Stimulated activated CD4-positive, alpha-beta T cell treated with anti-CD3 and anti-CD28 coated beads, Interleukin-12 subunit alpha, Interleukin-12 subunit beta, amount 100 ng/mL, for 24 hours (primary cell): ENCODE measurements at places on chromosomes 5 and 9.

DNA sequence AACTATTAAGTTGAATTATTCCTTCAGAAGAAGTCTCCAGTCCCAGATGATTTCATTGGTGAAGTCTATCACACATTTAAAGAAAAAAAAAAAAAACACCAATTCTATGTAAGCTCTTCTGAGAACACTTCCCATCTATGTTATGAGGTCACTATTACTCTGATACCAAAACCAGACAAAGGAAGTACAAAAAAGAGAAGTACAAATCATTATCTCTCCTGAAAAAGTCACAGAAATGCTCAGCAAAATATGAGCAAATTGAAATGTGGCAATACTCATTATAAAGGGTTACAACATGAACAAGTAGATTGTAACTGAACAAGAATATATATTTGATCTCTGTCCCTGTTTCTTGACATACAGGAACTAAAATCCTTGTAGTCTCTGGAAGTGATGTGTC is 280.4 kb downstream of the TLE1 start:
- DNase-seq, result no peak

- DNase-seq, result no peak
Measured at GRCh38 chr9:78443946-78444345, 147.0 kb downstream of the PSAT1 start.

DNA sequence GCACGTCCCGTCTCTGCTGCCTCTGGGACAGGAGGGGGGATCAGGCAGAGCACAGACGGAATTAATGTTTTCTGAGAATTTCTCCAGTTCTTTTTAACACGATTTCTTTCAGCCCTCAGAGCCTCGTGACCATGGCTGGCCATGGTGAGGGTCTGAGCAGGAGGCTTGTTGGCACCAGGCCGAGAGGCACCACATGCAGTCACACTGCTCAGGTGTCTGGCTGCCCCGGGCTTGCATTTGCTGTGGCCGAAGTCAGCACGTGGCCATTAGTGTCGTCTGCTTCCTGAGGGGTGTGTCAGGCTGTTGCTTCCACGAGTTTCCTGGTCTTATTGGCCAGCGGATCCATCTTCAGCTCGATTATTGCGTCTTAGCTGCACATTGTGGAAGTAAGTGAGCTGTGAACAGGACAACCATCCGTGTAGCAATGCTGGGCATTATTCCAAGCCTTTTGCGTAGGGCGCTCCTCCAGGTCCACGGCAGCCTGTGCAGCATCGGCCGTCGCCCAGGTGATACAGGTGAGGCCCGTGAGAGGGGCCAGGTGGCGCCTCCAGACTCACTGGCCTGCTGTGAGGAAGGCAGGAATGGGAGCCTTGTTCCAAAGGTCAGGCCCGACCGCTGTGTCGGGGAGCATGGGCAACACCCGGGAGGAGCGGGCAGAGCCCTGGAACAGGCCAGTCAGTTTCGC is 114.2 kb upstream of the CACNA1B start:
- no peak for DNase-seq

DNA sequence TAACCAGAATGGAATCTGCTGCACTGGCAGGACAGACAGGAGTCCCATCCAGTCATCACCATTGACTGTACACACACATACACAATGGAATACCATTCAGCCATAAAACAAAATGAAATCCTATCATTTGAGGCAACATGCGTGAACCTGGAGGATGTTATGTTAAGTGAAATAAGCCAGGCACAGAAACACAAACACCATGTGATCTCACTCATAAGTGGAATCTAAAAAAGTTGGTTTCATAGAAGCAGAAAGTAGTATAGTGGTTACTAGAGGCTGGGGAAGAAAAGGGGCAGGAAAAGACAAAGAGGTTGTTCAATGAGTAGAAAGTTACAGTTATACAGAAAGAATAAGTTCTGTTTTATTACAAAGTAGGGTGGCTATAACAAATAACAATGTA is 884.0 kb upstream of the ACO1 start:
- no peak for DNase-seq

DNA sequence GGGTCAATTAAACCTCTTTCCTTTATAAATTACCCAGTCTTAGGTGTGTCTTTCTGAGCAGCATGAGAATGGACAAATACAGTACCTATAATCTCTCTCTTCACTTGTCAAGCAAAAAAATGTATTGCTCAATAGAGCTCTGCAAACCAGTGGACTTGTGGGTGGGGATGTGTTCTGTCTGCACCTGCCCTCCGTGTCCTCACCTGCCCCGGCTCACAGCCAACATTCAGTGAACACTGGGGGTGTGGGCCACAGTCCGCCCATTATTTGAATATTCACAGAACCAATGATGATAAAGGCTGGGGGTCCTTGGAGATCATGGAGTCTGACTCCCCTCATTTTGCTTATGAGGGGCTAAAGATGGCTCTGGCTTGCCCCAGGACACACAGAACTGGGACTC is 36.9 kb upstream of the MED27 start:
- no peak for DNase-seq

GRCh38 chr5:95068289-95068910 is 216.5 kb downstream of the MCTP1 start:
- no peak for DNase-seq

GRCh38 chr9:108254236-108254635 is 601.5 kb downstream of the ACTL7B start:
- DNase-seq, result no peak

DNA sequence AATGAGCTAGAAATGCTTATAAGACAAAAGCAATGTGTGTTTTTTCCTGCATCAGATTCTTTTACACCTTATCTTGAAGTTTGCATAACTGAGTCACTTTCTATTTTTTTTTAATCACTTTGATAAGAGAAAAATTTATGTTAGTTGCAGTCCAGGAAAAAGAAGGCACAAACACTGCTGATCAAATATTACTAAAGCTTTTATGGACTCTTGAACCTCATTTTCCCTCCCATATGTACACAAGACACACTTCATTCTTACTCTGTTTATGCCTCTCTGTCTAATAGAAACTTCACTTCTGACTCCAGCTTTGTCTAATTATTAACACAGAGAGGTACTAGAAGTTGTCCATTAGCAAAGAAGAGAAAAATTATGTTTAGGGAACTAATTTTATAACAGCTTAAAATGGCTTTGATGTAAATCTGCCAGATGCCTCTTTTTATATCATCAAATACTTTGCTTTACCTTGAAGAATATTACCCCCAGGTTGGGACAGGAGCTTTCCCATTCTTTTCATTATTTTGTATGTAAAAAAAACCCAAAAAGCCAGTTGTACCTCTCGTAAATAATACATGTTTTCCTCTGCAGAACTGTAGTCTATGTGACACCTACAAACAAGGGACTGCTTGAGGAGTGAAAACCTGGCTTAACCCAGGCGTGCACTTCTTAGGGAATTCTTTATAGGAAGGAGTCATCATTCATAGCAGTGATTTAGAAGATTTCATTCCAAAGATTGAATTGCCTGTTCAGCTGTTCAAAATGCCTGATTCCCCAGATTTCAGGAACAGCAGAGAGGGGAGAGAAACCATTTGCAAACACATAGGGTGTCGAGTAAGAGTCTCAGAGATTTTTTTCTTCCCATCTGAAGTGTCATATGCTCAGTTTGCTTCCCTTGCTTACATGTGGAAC is 72.6 kb downstream of the DAPK1 start:
- no peak for DNase-seq

DNA sequence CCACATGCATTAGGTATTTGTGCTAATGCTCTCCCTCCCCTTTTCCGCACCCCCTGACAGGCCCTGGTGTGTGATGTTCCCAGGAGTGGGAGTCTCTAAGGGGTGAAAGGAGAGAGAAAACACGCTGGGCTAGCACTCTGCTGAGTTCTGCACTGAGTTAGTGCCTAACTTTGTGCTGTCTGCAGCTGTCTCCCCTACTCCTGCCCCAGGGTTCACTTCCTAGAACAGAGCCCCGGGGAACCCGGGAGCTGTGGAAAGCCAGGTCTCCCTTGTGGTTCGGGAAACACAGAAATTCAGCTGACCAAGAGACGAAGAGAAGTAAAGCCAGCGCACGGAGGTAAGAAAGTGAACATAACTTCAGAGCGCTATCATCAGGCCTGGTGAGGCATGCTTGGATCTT is 20.7 kb upstream of the ANKRD18A start:
- no peak for DNase-seq

DNA sequence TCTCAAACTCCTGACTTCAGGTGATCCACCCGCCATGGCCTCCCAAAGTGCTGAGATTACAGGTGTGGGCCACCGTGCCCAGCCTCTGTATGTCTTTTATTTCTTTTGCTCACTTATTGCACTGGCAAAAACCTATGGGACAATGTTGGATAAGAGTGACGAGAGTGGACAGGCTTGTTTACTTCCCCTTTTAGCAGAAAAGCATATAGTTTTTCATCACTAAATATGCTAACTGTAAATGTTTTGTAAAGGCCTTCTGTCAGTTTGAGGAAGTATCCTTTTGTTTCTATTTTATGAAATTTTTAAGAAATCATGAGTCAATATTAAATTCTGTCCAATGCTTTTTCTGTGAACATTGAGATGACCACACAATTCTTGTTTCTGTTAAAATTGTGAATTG is 103.3 kb downstream of the AUH start:
- DNase-seq, result no peak

DNA sequence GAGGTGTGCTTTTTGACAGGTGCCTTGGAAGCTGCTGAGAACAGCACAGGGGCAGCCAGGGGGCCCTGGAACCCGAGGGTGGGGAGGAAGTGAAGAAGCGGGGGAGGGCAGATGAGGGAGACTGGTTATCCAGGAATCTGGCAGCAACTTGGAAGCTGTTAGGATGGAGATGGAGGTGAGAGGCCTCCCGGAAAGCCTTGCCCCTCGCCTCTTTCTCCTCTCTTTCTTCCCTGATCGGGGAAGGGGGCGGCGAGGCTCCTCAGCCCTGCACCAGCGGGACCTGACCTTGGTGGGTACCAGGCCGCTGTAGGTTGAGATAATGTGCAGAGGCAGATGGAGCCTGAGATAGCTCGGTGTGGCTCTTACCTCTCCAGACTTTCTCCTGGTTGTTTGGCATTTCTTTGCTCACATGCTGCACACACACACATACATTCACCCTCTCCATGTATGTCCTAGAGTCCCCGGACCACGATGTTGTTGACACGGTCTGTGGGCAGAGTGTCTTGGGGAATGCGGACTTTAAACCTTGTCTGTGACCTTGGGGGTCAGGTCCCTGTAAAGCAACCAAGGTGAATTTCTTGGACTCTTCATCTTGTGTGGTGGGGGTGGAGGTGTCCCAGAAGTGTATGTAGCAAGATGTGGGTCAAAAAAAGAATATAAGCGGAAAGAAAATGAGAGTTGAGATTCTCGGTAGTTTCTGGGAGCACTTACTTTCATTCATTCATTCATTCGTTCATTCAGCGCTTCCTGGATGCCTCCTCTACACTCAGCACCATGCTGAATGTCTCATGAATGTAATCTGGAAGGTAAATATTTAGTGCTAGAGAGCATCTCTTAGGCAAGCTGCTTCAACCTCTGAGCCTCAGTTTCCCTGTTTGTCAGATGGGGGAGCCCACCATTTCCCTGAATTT is 1.6 kb downstream of the WWC1 start:
- DNase-seq, result no peak

DNA sequence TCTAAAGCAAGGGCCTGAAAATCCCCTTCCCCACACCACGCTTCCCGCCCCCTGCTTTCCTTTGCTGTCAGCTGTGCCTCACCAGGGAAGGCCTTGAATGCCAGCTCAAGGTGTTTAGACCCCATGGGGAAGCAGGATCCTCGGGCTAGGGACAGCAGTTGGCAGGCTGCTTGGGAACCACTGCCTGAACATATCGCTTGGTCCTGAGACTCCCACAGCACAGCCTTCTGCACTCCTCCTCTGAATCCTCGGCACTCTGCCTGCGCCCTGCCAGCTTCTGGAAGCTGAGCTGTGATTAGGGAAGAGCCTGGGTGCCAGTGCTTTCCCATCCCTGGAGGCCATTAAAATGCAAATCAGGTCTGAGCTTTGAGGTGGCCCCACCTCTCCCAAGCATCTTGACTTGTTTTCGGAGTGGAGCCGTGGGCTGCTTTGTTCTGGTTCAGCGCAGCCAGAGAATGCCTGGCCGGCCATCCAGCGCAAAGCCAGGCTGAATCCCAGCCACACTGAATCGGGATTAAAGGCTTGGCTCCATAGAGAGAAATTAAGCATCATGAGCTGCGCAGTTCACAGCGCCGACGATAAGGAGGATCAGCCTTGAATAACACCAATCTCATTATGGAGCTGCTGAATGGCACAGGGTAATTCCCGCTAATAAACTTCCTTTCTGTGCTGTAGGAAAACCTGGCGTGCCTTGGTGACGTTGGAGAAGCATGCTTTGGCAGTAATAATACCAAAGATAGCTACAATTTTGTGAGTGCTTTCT is 40.0 kb downstream of the AMBP start:
- DNase-seq, result no peak

DNA sequence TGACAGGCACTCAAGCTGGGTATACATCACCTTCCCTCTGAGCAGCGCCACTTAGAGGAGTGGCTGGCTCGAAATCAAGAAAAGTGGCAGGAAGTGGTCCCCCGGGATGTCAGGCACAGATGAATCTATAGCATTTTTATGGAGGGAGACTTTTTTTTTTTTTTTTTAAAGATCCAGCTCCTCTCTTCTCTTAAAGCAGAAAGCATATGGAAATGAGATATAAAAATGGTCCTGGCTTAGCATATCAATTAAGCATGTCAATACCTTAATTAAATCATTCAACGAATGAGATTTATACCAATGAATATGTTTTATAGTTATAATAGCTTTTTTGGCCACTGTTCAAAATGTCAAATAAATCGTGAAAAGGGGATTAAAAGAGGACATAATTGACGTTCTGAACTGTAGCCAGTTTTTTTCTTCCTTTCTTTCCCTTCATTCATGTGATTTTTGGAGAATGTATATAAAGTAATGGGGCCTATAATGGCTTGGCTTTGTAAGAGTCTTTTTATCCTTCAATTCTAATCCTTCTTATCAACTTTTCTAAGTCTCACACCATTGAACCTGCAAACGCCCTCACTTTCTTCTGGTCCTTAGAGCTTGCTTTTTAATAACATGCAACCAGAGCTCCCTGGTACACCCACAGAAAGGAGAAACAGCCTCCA is 319.2 kb upstream of the PANK3 start:
- DNase-seq, result no peak

- DNase-seq, result no peak
Measured at GRCh38 chr5:76718381-76718832, 2.5 kb downstream of the F2R start.

DNA sequence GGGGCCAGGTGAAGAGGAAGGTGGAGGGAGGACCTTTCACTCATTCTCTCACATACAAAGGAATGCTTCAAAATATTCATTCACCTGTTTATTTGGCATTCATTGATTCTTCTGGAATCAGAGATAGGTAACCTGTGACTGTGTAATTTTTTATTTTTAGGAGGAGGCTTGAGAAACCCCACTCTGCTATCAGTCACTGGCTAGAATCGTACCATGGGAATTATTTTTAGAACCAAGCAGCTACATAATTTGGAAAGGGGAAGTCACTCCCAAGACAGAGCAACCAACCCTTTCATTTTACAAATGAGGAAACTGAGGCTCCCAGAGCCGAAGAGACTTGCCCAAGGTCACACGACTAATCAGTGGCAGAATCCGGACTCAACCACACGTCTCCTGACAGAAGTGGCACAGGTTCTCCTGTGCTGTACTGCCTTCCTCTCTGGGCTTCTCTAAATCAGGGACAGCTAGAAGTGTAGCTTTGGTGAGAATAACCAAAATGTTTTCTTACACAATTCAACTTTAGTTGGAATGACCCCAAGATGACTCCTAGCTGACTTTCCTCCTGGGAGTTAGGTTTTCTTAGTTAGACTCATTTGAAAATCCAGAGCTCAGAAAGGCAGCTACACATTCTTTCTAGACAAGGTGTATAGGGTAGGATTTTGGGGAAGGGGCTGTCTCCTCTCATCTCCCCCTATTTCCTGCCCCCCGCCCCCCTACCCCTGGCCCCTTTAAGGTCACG is 264.3 kb upstream of the PANK3 start:
- DNase-seq, result no peak
